Naive thymus-derived CD8-positive, alpha-beta T cell (primary cell): ENCODE measurements at places on chromosomes 5 and 9.

GRCh38 chr5:78499485-78499884, 139.1 kb downstream of the SCAMP1 start:
- DNase-seq, result no peak

DNA sequence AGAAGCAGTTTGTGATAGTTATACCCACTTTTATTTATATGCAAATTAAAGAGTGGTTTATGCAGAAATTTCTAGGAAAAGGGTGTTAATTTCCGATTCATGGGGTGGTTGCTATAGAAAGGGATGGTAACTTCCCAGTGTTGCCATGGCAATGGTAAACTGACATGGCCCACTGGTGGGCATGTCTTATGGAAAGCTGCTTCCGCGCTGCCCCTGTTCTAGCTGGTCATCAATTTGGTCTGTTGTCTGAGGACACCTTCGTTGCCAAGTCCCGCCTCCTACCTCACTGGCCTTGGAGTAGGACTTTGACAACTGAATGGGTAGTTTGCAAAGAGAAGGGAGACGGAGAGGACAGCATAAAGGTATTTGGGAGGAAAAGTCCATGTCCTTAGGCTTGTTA, 74.0 kb upstream of the SMIM23 start:
- no peak for DNase-seq

- DNase-seq, result no peak
Observed at GRCh38 chr5:1523480-1523792, 324 bp downstream of the LPCAT1 start.

DNA sequence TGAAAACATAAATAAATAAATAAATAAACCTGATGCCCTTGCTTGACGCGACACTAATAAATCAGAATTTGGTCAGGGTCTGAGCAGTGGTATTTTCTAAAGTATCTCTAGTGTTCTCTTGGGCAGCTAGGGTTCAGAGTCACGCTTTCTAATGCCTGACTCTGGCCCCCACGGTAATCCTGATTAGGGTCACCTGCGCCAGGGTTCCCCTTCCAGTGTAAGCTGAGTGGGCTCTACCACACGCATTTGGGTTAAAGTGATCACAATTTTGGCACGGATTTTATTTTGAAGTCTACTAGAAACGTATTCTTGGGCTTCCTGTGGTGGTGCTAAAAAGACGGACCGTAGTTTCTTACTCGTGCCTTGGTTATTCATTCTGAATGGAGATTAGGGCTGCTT, 651 bp downstream of the TTC1 start:
- DNase-seq, result no peak

- DNase-seq, result no peak
Observed at GRCh38 chr5:137221943-137222342, 277.2 kb downstream of the SPOCK1 start.

DNA sequence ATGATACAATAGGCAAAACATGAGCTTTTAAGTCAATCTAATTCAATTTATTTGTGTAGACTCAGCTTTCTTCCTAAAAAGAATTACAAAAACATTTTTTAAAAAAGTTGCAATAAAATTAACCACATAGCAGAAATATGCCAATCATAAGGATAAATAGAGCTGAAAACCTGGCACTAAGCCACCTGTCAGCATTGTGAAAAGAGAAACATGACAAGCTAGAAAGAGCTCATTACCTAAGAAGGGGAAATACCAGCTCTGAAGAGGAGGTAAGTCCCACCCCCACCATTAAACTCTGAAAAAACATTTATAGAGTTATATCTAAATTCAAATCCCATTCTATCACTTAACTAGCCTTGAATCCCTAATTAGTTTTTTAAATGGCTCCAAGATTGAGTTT, 372.9 kb downstream of the OSTF1 start:
- DNase-seq, result no peak

DNA sequence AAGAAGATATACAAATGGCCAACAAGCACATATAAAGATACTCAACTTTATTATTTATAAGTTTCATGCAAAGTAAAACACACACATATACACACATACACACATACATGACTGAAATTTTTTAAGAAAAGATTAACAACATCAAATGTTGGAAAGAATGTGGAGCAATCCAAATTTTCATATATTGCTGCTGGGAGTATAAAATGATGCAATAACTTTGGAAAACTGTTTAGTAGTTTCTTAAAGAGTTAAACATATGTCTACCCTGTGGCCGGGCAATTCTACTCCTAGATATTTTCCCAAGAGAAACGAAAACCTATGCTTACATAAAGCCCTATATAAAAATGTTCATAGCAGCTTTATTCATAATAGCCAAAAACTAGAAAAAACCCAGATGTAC, 99.8 kb upstream of the NR4A3 start:
- no peak for DNase-seq

- DNase-seq, result no peak
Observed at GRCh38 chr5:128736553-128736952, 198.5 kb upstream of the FBN2 start.

- no peak for DNase-seq
Observed at GRCh38 chr5:63011158-63011557, 432.5 kb downstream of the LRRC70 start.

GRCh38 chr5:61618577-61618976, 286.5 kb downstream of the ZSWIM6 start:
- DNase-seq, result no peak

GRCh38 chr9:79395755-79396154, 176.0 kb upstream of the TLE4 start:
- DNase-seq, result no peak

- no peak for DNase-seq
Observed at GRCh38 chr5:38847559-38848347, 1.9 kb downstream of the OSMR start.

DNA sequence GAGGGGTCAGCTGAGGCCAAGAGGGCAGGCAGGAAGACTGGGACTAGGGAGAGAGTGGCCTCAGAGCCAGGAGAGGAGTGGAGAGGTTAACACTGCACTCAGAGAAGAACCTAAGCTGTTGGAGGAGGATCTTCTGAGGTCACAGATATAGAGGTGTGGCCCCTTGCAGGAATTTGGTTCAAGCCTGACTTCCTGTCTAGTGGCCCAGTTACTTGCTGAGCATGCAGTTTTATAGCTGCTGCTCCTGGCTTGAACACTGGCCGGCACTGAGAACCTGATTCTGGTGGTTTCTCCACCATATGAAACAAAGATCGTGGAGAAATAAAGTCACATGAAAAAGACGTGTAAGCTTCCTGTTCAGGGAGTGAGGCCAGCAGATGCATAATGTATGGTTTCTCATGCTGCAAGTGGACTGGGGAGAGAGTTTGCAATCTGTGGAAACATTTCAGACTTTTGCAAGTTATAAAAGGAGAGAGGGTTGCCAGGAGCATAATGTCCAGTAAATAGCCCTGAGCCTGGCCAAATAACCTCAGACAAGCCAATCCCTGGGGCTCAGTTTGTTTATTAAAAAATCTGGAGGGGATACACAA, 82.6 kb downstream of the GALNT10 start:
- no peak for DNase-seq

GRCh38 chr9:120394058-120394669, 185.8 kb downstream of the CDK5RAP2 start:
- no peak for DNase-seq

DNA sequence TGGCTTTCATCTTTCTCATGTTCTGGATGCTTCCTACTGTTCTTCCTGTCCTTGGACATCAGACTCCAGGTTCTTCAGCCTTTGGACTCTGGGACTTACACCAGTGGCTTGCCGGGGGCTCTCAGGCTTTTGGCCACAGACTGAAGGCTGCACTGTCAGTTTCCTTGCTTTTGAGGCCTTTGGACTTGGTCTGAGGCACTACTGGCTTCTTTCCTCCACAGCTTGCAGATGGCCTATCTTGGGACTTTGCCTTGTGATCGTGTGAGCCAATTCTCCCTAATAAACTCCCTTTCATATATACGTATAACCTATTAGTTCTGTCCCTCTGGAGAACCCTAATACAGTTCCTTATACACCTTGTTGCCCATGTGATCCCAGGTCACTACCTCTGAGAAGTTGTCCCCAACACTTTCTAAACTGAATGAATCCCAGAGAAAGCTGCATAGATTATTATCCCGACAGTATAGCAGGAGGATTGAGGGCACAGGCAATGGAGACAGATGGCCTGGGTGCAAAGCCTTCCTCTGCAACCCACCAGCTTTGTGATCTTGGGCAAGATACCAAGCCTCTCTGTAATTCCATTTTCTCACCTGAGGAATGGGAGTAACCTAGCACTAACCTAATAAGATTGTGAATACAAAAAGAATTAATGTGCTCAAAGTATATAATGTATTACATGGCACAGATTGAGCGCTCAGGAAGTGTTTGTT, 449.6 kb upstream of the BRINP1 start:
- no peak for DNase-seq

DNA sequence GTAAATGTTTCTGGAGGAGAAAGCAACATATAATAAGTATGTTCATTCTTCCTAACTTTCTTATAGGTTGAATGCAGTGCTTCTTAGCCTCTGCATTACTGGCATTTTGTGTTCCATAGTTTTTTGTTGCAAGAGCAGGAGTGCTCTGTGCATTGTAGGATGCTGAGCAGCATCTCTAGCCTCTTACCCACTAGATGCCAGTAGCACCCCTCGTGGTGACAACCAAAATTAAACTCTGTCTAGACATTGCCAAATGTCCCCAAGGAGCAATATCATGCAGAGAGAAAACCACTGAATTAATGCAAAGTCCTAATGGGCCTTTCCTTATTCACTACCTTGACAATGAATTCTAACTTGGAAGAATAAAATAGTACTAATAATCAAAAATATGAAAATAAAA, 147.0 kb downstream of the GLIS3 start:
- DNase-seq, result no peak

DNA sequence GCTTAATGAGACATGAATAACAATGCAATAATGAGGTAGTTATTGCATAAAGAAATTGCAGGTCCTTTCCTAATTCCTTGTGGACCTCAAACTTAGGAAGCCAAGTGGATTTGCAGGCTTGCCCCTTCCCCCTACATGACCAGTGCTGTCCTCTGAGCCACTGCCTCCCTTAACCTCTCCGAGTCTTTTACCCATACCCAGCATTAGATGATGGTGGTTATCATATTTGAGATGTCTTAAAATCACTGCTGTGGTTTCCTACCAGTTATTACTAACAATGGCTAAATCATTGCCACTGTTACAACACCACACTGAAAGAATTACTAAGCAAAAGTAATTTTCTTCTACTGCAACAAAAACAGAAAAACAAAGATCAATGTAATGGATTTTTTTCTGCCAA, 170.8 kb downstream of the EDIL3 start:
- DNase-seq, result no peak

GRCh38 chr9:76366275-76366674, 28.0 kb downstream of the RFK start:
- no peak for DNase-seq

DNA sequence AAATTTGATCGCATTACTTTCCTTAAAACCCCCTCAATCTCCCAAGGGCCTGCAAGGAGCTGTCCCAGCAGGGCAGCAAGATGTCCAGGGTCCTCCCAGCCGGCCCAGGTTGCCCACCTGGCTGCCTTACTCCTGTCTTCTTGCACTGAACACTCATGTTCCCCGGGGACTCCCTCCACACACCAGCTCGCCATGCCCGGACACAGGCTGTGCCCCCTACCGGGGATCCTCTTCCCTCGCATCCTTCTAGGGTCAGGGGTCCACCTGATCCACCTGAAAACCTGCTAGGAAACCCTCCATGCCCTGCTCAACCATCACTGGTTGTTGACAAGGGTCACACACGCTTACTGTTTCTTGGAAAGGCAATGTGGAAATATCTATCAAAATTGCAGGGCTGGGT, 172.0 kb upstream of the MSX2 start:
- DNase-seq, result no peak

DNA sequence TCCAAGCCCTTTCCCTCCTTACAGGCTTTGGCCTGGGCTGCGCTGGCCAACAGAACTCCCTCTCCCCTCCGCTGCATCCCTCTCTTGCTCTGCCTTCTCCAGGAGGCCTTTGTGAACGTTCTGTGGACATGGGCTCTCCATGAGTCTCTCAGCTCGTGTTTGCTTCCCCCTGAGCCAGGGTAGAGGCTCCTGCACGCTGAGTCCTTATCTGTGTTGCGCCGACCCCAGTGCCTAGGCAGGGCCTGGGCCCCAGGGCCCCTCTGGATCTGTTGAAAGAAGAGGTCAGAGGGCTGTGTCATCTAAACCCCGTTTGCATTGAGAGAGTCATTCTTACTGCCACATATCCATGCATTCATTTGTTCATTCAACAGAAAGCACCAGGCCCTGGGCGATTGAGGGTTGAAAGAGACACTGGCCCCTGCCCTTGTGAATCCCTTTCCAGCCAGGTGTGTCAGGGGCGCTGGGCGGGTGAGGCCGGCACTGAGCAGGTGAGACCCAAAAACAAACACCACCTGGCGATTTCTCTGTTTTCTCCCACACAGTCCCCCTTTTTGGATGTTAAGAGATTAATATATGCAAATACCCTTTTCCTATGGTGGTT, 111.2 kb upstream of the IER5L start:
- DNase-seq, result no peak

DNA sequence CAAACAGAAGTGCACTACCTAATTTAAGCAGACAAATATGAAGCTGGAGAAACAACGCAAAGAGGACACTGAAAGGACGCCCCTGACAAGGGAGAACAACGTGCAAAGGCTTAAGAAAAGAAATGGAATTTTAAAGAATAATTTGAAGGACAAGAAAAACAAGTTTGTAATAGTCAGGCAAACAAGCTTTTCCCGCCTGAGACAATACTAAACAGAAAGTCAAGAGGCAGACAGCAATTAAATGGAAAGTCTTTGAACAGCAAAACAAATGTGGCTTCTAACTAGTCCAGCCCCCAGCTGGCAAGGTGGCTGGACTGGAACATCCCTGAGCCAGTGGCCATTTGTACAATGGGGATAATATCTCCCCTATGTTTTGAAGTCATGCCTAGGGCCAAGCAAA, 63.3 kb downstream of the SIL1 start:
- DNase-seq, result no peak

DNA sequence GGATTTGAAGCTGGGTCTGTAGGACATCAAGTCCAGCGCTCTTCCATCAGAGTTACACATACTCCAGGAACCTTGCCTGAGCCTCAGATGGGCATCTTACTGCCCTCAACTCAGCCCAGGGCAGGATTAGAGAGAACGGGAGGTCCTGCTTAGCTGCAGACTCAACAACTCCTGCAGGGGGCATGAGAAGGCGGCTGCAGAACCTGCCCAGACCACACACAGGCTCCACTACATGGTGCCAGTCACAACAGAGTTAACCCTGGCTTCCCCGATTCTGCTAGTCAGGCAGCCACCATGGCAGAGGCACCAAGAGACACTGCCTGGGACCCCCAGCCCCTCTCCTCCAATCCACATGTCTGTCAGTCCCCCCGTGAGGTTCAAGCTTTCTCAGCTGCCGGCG, 23.9 kb upstream of the CPLX2 start:
- DNase-seq, result no peak

- DNase-seq, result no peak
Observed at GRCh38 chr9:2127486-2127885, 112.3 kb downstream of the SMARCA2 start.

- DNase-seq, result no peak
Observed at GRCh38 chr5:123585871-123586270, 73.9 kb downstream of the CSNK1G3 start.
